ENCODE measurements at places on chromosomes 2 and 18.

GRCh38 chr2:106573773-106574172, 86.6 kb downstream of the CD8B2 start:
- H3K36me3 ChIP-seq = no peaks in the 10 kb centered on the region

GRCh38 chr18:30908381-30908780, 134.2 kb downstream of the DSC3 start:
- no peak overlapping the region for H3K27ac ChIP-seq
- H3K4me1 ChIP-seq = no peaks in the 10 kb centered on the region
- H3K36me3 ChIP-seq = no peaks in the 10 kb centered on the region
- no peak for DNase-seq
- H3K27me3 ChIP-seq = no peaks in the 10 kb centered on the region

GRCh38 chr2:120947327-120947726, 211.7 kb downstream of the GLI2 start:
- no peaks in the 10 kb centered on the region for H3K36me3 ChIP-seq
- H3K27ac ChIP-seq = no peak overlapping the region
- DNase-seq = no peak
- no peaks in the 10 kb centered on the region for H3K4me1 ChIP-seq
- no peak overlapping the region for H3K4me3 ChIP-seq

DNA sequence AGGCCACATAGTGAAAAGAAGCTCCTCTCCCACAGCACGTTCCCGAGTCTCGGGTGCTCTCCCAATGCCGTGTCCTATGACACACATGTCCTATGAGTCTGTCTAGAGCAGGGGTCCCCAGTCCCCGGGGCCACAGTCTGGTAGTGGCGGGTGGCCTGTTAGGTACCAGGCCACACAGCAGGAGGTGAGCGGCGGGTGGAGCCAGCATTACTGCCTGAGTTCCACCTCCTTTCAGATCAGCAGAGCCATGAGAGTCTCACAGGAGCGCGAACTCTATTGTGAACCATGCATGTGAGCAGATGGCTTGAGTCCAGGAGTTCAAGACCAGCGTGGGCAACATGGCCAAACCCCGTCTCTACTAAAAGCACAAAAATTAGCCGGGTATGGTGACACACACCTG, 112.6 kb downstream of the ZBTB7C start:
- no peaks in the 10 kb centered on the region for H3K36me3 ChIP-seq
- DNase-seq = peak; percentile 15
- H3K4me3 ChIP-seq = no peak overlapping the region
- peaks cover 7% of the 10 kb centered on the region for H3K4me1 ChIP-seq

GRCh38 chr2:102235491-102235890, 48.7 kb downstream of the IL1RL2 start:
- no peak overlapping the region for H3K27ac ChIP-seq
- no peaks in the 10 kb centered on the region for H3K4me1 ChIP-seq
- DNase-seq = no peak
- H3K4me3 ChIP-seq = no peak overlapping the region
- H3K36me3 ChIP-seq = no peaks in the 10 kb centered on the region

DNA sequence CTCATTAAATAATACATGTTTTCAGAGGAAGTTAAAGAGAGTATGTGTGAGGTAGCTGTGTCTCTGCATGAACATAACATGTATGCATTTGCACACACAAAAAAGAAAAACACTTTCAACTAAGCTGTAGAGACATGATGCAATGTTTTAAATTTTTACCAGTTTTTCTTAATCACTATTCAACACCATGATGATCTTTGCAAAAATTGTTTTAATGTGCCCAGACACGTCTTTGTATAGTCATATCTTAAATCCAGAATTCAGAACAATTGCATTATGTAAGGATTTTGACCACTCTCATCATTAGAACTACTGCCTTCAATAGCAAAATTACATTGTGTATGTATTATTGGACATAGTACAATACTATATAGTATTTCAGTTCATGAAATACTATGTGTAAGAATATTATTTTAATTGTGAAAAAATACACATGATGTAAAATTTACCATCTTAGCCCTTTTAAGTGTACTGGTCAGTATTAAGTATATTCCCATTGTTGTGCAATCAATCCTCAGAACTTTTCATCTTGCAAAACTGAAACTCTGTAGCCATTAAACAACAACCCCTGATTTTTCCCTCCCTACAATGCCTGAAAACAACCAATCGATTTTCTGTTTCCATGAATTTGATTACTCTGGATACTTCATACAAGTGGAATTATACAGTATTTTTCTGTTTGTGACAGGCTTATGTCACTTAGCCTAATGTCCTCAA, 104.5 kb upstream of the ACVR2A start:
- H3K27me3 ChIP-seq = no peaks in the 10 kb centered on the region
- DNase-seq = no peak
- no peak overlapping the region for H3K4me3 ChIP-seq
- H3K4me1 ChIP-seq = no peaks in the 10 kb centered on the region

GRCh38 chr2:160022162-160022561, 40.3 kb downstream of the PLA2R1 start:
- H3K27ac ChIP-seq = no peak overlapping the region
- H3K4me3 ChIP-seq = no peak overlapping the region
- no peak for DNase-seq
- H3K27me3 ChIP-seq = no peaks in the 10 kb centered on the region

- no peaks in the 10 kb centered on the region for H3K4me1 ChIP-seq
- H3K27me3 ChIP-seq = no peaks in the 10 kb centered on the region
- H3K27ac ChIP-seq = no peak overlapping the region
- DNase-seq = no peak
- no peaks in the 10 kb centered on the region for H3K36me3 ChIP-seq
These were observed 299.3 kb downstream of the CCDC85A start for GRCh38 chr2:56483081-56483480.

DNA sequence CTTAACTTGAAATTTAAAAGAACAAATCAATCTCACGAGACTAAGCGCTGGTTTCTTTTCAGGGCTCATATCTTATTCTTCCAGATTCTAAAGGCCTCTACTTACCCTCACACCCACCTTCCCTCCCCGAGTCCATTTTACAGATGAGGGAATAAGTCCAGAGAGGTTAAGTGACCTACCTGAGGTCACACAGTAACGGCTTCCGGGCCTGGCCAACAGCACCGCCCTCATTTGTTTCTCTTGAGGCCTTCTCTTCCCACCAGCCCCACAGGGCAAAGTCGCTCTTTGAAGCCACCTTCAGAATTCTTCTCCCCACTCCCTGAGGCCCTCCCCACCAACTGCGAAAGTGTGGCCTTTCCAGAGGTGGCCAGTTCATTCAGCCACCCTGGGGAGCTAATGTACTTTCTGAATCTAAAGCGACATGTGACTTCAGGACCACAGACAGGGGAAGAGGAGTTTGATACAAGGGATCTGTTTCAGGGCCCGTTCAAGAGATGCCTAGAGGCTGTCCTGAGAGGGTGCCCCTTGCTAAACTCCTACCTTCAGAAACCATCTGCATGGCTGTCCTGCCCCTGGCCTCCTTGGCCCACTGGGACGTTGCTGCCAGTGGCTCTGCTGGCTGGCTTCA, 275.3 kb downstream of the HAUS1 start:
- H3K4me3 ChIP-seq = no peak overlapping the region
- DNase-seq = no peak
- H3K27ac ChIP-seq = no peak overlapping the region

GRCh38 chr2:175755169-175755568, 246.9 kb downstream of the LNPK start:
- H3K4me3 ChIP-seq = no peak overlapping the region
- H3K27ac ChIP-seq = no peak overlapping the region
- H3K4me1 ChIP-seq = no peaks in the 10 kb centered on the region
- H3K27me3 ChIP-seq = no peaks in the 10 kb centered on the region
- H3K36me3 ChIP-seq = no peaks in the 10 kb centered on the region

DNA sequence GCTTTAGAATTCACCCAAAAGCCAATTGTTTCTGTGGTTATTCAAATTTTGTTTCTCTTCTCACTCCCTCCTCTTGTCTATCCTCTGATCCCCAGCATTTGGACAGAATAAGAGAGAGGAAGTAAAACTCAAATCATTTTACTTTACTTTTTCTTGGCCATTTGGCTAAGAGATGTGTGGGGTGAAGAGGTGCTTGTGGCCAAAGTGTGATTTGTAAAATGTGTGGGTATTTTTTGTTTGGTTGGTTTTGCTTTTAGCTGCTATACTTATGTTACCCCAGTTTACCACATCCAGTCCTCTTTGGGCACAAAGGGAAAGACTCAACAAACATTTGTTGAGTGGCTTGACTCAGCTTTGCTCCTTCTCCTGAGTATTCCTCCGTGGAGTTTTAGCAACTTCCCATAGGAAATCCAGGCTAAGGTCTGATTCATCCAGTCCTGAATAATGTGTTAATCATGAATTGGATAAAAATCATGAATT, 109.1 kb upstream of the CYP1B1 start:
- H3K36me3 ChIP-seq = no peaks in the 10 kb centered on the region
- DNase-seq = no peak
- H3K27ac ChIP-seq = peak overlapping the region; percentile 48
- H3K27me3 ChIP-seq = no peaks in the 10 kb centered on the region
- H3K4me1 ChIP-seq = no peaks in the 10 kb centered on the region

GRCh38 chr2:152166633-152167032, 8.9 kb downstream of the STAM2 start:
- peak overlapping the region; percentile 23 for H3K27ac ChIP-seq
- no peak overlapping the region for H3K4me3 ChIP-seq
- no peak for DNase-seq
- H3K36me3 ChIP-seq = no peaks in the 10 kb centered on the region

- H3K4me1 ChIP-seq = no peaks in the 10 kb centered on the region
- no peak for DNase-seq
- no peaks in the 10 kb centered on the region for H3K36me3 ChIP-seq
- no peak overlapping the region for H3K27ac ChIP-seq
- H3K4me3 ChIP-seq = no peak overlapping the region
- no peaks in the 10 kb centered on the region for H3K27me3 ChIP-seq
These were observed 153.7 kb downstream of the PRKCE start for GRCh38 chr2:45804987-45805755.

GRCh38 chr2:3759331-3759730, 56.0 kb downstream of the DCDC2C start:
- H3K4me1 ChIP-seq = no peaks in the 10 kb centered on the region
- no peaks in the 10 kb centered on the region for H3K36me3 ChIP-seq
- H3K4me3 ChIP-seq = no peak overlapping the region
- no peak for DNase-seq

DNA sequence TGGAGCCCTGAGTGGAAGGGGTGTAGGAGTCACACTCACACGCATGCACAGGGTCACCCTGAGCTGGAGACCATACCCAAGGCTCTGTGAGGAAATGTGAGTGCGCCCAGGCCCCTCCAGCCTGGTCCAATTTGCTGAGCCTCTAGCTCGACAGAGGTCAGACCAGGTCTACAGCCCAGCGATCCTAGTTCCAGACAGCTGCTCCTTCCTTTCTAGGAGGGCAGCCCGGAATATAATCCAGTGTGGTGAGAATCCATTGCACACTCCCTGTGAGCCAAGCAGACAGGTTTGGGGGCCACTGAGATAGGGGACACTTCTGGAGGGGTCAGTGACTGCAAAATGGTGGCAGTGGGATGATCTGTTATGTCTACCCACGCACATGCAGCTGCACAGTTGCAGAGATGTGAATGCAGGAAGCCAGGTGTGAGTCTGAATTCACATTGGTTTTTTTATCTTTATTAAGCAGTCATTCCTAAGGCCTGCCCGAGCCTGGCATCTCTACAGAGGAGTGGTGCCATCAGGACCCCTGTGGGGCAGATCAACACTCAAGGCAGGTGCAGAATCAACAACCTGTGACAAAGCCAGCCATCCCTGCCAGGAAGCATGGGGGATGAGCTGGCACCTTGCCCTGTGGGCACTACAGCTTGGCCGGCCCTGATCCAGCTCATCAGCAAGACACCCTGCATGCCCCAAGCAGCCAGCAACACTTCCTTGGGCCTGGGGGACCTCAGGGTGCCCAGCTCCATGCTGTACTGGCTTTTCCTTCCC, at the start of gene GPR148:
GPR148 (plus strand) TSS at position 522 of the 768 bp plus-strand sequence; CDS start at position 604, 82 bp downstream.
- no peak for DNase-seq
- no peaks in the 10 kb centered on the region for H3K36me3 ChIP-seq
- peak within 1 kb of the TSS; percentile 70 for H3K4me3 ChIP-seq
- peaks cover 3% of the 10 kb centered on the region for H3K27me3 ChIP-seq
- H3K4me1 ChIP-seq = peaks cover 7% of the 10 kb centered on the region
- H3K27ac ChIP-seq = no peak within 1 kb of the TSS

DNA sequence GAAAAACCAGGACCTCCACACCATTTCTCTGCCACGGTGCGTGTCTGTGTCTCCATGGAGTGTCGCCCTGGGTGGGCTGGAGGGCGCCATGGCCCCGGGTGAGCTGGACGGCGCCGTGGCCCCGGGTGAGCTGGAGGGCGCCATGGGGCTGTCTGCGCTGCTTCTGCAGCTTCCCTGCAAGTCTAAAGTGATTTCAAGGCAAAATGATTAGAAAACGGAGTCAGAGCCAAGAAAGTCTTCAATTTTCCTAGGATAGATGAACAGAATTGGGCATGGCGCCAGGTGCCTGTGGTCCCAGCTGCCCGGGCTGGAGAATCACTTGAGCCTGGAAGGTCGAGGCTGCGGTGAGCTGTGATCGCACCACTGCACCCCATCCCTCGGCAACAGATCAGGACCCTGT, 27.7 kb upstream of the NFATC1 start:
- no peaks in the 10 kb centered on the region for H3K27me3 ChIP-seq
- H3K4me1 ChIP-seq = no peaks in the 10 kb centered on the region
- no peak overlapping the region for H3K4me3 ChIP-seq
- no peaks in the 10 kb centered on the region for H3K36me3 ChIP-seq
- no peak for DNase-seq

DNA sequence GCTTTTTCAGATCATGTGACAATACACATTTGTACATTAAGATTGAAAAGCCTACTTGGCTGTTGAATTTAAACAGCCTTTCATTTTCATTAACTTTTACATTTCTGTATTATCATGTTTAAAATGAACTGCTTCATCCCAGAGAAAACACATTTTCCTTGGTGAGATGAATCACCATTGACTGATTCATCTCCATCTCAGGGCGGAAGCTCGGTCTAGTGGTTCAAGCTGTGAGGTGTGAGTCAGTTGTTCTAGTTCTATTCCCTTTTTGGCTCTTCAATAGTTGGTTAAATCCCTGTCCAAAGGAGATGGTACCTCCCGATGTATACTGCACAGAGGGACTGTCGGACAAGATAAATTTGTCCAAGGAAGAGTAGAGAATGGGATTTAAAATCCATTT, 189.7 kb downstream of the ADCYAP1 start:
- H3K4me3 ChIP-seq = no peak overlapping the region
- H3K4me1 ChIP-seq = no peaks in the 10 kb centered on the region
